ENCODE measurements at places on chromosomes 7 and 10.
A peak's percentile ranks its signal among the peaks of the same experiment; 100 is the strongest.

DNA sequence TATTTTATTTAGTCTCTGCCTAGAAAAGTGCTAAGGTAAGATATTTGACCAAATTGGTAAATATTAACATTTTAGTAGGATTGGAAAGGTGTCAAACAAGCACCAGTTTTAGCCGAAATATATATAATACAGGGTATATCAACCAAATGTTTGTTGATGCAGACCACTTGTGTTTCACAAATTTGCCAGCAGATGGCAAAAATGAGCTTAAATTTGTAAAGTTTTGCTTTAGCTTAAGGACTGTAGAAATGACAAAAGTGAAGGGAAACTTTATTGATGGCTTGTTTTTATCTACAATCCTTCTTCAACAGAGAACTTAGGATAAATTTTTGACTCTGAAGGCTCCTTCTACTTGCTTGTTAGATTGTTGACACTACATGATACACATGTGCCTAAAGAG lies 4.8 kb upstream of the POLR1F start:
- DNase-seq: no peak

- no peak for DNase-seq
Measured at GRCh38 chr10:34526758-34527730, 288.1 kb downstream of the PARD3 start.

- DNase-seq: peak; percentile 12
Measured at GRCh38 chr10:88385601-88386203, 197.4 kb downstream of the RNLS start.

DNA sequence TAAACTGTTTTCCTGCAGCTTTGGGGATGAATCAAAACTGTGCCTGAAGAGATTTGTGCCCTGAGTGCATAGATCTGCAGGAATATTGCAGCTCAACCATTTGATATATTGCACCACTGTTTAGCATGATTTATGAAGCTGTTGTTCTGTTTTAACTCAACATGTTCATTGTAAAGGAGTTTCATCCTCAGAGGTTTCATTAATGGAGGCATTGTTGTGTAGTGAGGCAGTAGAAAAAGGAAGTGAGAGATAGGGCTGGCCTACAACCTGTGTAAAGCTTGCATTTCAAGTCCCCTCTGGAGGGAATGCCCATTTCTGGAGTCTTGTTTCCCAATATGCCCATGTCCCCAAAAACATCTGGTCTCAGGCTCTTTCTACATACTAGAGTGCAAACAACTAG lies 67.5 kb downstream of the DNAJC12 start:
- DNase-seq: no peak

DNA sequence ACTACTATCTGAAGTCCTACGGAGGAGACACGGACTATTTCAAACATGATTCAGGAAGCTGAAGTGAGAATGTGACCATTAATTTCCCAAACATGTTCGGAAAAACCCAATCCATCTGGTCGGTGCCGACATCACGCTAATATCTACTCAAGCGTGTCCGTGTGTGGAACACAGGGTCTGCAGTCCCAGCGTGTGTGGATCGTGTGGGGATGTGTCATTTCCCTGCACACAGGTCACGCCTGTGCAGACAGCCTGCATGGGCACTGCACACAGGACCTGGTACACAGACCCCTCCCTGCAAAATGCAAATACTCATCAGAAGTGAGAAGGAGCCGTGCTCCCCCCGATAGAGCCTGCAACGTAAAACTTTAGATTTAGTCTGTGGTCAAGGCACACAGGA lies 57.8 kb downstream of the CARD11 start:
- DNase-seq: no peak

- no peak for DNase-seq
Measured at GRCh38 chr7:2197436-2198155, 35.1 kb downstream of the MAD1L1 start.

- no peak for DNase-seq
Measured at GRCh38 chr7:96729820-96730219, 20.2 kb upstream of the SEM1 start.

GRCh38 chr7:28389504-28390395 lies 22.6 kb upstream of the CREB5 start:
- DNase-seq: no peak

DNA sequence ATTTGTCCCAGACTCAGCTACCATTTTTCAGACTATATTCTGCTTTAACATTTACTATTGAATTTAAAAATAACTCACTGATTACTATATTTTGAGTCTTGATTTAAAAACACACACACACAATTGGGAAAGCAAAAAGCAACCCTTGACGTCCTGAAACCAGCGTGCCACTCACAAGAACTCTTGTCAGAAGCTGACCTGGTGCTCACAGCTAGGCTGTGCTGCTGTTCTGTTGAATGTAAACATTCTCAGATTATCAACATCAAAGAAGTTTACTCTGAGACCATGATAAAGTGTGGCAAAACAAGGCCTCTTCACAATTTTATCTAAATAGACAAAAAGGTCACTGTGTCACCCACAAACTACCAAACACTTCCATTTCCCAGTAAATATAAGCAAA lies 62.6 kb upstream of the CACNA2D1 start:
- no peak for DNase-seq

GRCh38 chr7:1121476-1121875 lies 33.6 kb downstream of the GPER1 start:
- no peak for DNase-seq

- DNase-seq: no peak
Measured at GRCh38 chr10:13792006-13792405, 205.2 kb downstream of the PRPF18 start.

DNA sequence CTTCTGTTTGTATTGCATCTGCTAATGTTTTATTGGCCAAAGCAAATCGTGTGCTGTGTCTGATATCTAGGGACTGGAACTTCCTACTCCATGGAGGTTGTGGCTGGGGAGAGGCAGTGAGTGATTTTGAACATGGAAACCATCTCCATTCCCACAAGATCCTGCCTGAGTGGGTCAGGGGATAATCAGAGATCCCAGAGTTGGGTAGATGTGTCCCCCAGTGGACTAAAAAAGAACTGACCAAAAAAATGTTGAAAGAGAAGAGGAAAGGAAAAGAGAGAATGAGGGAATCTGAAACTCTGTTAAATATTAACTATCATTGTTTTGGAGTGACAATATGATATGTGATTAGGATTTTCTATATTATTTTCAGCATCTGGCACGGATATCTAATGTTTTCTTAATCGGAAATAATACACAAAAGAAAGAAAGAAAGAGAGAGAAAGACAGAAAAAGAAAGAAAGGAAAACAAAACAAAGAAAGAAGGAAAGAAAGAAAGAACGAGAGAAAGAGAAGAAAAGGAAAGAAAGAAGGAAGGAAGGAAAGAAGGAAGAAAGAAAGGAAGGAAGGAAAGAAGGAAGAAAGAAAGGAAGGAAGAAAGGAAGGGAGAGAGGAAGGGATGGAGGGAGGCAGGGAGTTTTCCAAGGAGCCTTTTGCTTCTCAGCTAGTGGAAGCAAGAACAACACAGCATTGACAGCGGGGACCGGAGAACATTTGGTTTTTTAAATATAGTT lies 638.5 kb downstream of the CCSER2 start:
- DNase-seq: no peak

GRCh38 chr10:114615600-114616007 lies 42.5 kb downstream of the ABLIM1 start:
- DNase-seq: no peak

DNA sequence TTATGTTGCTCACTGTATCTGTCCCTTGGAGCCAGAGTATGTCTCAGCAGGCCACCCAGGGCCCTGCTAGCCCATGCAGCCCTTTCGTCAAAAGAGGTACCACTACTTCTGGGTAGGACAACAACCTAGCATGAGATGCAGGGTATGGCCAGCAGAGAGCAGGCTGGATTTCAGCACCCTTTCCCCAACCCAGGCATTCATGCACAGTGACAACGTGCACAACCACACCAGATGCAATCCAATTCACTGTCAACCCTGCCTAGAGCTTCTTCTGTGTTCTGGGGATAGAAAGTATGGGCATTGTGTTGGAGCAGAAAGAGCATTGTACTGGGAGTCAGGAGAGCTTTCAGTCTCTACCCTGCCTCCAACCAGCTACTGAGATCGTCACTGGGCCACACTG lies 37.9 kb downstream of the JAZF1 start:
- DNase-seq: no peak
